Epithelial cell of proximal tubule (primary cell): ENCODE measurements at places on chromosomes 7 and 10. TPM values are rescaled to one million over a fixed set of nuclear protein-coding genes. Genes with fewer than 3 reads are reported as not detected.

Gene CPA2
- total RNA-seq: 0.14 TPM in 1 of 2 replicates, not detected in the other

Gene NUTM2A
- total RNA-seq: 0.65 and 0.69 TPM in 2 replicates

Gene MMP21
- total RNA-seq: 0.06 TPM in 1 of 2 replicates, not detected in the other

Gene SPACDR
- 0.65 TPM in 1 of 2 replicates, not detected in the other for total RNA-seq

Gene ZNF467
- total RNA-seq: 0.07 and 0.12 TPM in 2 replicates

Gene RADIL
- total RNA-seq: 1.2 and 2.4 TPM in 2 replicates

Gene OR2AE1
- total RNA-seq: not detected in 2 replicates

Gene SFMBT2
- total RNA-seq: 1.2 and 2.4 TPM in 2 replicates
